ENCODE measurements at places on chromosomes 16 and 17. TPM values are rescaled to one million over a fixed set of nuclear protein-coding genes. Genes with fewer than 3 reads are reported as not detected.

- no peak for DNase-seq
These were observed 31.3 kb upstream of the ABCC3 start for GRCh38 chr17:50603340-50603739.

- DNase-seq, result no peak
These were observed 9.9 kb upstream of the GPRC5B start for GRCh38 chr16:19894586-19894985.

The KRT39 gene
- not detected for total RNA-seq

The TSPOAP1 gene
- total RNA-seq, result 0.06 TPM

All from LHCN-M2 (cell line).